ENCODE measurements at places on chromosomes 6 and 20. TPM values are rescaled to one million over a fixed set of nuclear protein-coding genes. Genes with fewer than 3 reads are reported as not detected.

Gene DLL1
- 4.9 TPM for total RNA-seq

Gene ID4
- 18.0 TPM for total RNA-seq

Gene CALHM5
- 6.8 TPM for total RNA-seq

Gene SLC17A1
- total RNA-seq = not detected

Gene GFOD1
- total RNA-seq = 3.0 TPM

Gene GNRH2
- not detected for total RNA-seq

Gene CPXM1
- total RNA-seq = 3.8 TPM

Gene SAMD3
- total RNA-seq = 9.1 TPM

Gene SDCBP2
- total RNA-seq = 2.3 TPM

Gene LAMA5
- total RNA-seq = 5.6 TPM

Gene CD2AP
- total RNA-seq = 41.2 TPM

Gene IMPG1
- total RNA-seq = not detected

Gene TRAPPC3L
- total RNA-seq = not detected

Gene RNF144B
- total RNA-seq = 1.2 TPM

Gene SLC17A3
- 1.1 TPM for total RNA-seq

Gene MKKS
- total RNA-seq = 16.8 TPM

Gene LAMA2
- 103 TPM for total RNA-seq

Gene PPP1R14C
- 2.1 TPM for total RNA-seq

Gene COL19A1
- total RNA-seq = 0.09 TPM

Gene SLC17A4
- not detected for total RNA-seq

Gene MUC21
- total RNA-seq = not detected

Gene HNF4A
- not detected for total RNA-seq

Gene SOX4
- 12.4 TPM for total RNA-seq

Gene GDAP1L1
- 0.90 TPM for total RNA-seq

Gene TRIM15
- total RNA-seq = not detected

Gene SRMS
- not detected for total RNA-seq

Gene SNRPB
- total RNA-seq = 47.6 TPM

Gene PAK5
- total RNA-seq = not detected

Gene CAPN11
- not detected for total RNA-seq

Gene BTBD9
- total RNA-seq = 21.4 TPM

Gene SLC18B1
- total RNA-seq = 6.8 TPM

Gene RBBP8NL
- not detected for total RNA-seq

Data from fibroblast of the aortic adventitia (primary cell).